ENCODE measurements at places on chromosomes 5 and 9.

DNA sequence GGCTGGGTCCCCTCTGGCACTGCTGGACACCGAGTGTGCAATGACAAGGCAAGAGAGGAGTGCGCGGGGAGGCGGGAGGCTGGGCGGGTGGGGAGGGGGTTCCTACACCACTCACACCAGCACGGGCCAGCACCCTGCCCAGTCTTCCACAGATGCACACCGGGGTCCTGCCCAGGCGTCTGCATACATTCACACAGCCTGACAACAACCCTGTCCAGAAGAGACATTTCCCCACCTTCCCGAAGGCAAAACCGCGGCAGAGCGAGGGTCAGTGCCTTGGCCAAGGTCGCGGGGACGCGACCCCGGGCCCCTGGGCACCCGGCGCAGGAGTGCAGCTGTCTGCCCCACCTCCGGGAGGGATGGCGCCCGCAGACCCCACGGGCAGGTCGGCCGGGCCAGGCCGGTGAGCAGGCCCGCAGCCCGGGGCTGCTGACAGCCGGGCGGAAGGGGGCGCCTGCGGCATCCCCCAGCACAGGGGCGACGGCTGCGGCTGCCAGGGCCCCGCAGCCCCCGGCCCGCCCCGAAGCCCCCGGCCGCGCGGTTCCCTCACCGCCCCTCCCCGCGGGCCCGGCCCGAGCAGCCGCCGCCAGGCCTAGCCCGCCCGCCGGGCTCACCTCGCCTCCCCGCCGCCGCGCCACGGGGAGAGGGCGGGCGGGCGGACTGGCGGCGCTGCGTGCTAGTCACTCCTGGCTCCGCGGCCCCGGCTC is 496 bp downstream of the MAPK9 start:
- no peak for DNase-seq

GRCh38 chr9:81002242-81002641 is 687.1 kb downstream of the TLE1 start:
- peak; percentile 35 for DNase-seq

DNA sequence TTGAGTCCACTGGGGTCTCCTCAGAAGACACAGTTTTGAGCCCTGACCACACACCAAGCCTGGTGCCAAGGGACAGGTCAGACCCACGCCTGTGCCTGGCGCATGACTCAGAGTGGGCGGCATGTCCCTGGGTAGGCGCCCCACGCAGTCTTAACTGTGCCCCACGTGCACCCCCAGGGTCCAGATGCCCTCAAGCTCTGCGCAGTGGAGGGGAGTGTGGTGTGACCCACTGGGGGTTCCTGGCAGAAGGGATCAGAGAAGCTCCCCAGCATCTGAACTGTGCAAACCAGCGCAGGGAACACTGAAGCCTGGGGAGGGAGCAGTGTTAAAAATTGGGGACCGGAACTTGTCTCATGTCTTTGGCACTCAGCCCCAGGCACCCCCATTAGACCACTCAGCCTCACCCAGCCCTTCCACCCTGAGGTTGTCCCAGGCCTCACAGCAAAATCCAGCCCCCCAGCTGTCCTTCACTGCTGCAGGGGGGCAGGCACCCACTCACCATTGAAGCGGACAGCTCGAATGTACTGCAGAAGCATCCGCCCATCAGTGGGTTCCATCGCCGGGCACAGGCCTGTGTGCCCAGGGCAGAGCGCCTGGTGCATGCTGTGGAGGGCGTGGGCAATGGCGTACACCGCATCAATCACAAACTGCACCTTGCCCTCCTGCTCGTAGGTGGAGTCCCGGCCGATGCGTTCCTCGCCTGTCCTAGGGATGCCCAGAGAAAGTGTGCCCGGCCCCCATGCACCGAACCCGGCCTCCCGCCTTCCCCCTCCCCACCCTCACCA is 6.5 kb downstream of the GRM6 start:
- no peak for DNase-seq

GRCh38 chr9:34982361-34982760 is 7.2 kb upstream of the DNAJB5 start:
- no peak for DNase-seq

- peak; percentile 5 for DNase-seq
Measured at GRCh38 chr9:94554439-94555331, at the start of gene PCAT7. PCAT7 (plus strand) TSS chr9:94555083.

Data from naive thymus-derived CD8-positive, alpha-beta T cell (primary cell).